ENCODE measurements at places on chromosomes 16 and 17.

DNA sequence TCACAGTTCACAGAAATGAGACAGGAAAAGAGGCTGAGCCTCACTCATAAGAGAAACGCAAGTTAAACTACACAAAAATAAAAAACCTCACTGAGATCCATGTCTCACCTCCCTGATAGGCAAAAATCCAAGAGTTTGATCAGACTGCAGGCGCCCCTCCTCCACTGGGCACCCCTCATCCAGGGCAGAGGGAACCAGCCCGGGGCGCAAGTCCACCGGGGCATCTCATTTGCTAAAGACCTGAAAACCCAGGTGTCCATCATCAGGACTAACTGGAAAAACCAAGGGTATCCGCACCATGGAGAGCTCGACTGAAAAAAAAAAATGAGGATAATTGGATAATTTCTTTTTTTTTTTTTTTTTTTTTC, 2.6 kb downstream of the HBZ start:
- DNase-seq: no peak

DNA sequence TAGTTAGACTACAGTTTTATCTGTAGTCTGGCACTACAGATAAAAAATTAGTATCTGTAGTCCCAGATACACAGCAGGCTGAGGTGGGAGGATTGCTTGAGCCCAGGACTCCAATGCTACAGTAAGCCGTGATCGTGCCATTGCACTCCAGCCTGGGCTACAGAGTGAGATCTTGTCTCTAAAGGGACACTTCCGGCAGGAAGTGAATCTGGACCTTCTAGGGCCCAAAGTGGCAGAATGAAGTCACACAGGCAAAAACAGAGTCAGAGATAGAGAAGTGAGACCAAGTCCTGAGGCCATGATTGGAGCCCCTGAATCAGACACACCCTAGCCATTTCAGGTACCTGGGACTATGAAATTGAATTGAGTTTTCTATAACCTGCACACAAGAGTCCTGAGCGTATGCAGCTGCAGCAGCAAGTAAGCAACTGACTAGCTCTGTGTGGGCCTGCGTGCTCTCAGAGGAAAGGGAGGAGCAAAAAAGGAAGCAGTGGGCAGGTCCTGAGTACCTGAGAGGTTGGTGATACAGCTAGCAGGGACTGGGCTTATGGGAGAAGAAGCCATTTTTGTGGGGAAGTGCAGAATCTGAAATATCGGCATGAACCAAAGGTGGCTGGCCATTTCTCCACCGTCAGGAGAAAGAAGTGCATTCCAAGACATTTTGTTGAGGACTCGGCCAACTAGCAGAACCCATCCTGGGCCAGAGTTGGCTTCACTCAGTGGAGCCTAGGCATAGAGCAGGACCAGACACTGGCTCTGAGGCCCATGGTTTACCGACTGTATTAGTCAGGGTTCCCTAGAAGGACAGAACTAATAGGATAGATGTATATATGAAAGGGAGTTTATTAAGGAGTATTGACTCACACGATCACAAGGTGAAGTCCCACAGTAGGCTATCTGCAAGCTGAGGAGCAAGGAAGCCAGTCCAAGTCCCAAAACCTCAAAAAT, 27.2 kb upstream of the BRD7 start:
- no peak for DNase-seq

- DNase-seq: no peak
These were observed 268.0 kb upstream of the TNRC6C start for GRCh38 chr17:77690271-77691161.

- peak; percentile 41 for DNase-seq
These were observed 15.4 kb downstream of the SMTNL2 start for GRCh38 chr17:4599505-4600281.

GRCh38 chr17:35447499-35447898, 1.1 kb downstream of the SLFN13 start:
- DNase-seq: no peak

- DNase-seq: no peak
These were observed 8.2 kb downstream of the PGAP3 start for GRCh38 chr17:39679521-39680192.

- no peak for DNase-seq
These were observed 39.6 kb upstream of the TMEM97 start for GRCh38 chr17:28279411-28279810.

- no peak for DNase-seq
These were observed 17.7 kb downstream of the BCL7C start for GRCh38 chr16:30875871-30876801.

DNA sequence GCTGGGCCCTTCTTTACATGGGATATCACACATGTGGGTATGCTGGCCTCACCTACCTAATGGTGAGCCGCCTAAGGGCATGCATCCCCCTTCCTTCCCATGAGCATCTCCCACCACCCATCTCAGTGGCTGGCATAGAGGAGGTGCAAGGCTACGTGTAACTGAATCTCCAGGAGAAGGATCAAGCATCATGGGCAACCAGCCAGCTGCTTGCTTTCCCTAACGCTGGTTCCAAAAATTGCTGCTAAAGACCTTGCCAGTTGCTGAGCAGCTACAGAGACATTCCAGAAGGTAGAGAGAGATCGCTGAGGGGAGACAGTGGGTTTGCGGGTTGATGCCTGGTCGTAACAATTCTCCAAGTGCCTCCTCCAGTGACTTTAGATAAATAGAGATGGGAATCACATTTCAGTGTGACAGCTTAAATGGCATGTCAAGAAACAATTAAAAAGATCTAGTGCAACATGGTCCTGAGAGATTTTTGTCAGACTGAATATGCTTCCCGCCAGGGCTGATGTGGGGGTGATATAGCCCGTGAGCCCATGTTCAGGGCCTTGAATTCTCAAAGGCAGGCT, 378.4 kb upstream of the CDH5 start:
- DNase-seq: no peak

DNA sequence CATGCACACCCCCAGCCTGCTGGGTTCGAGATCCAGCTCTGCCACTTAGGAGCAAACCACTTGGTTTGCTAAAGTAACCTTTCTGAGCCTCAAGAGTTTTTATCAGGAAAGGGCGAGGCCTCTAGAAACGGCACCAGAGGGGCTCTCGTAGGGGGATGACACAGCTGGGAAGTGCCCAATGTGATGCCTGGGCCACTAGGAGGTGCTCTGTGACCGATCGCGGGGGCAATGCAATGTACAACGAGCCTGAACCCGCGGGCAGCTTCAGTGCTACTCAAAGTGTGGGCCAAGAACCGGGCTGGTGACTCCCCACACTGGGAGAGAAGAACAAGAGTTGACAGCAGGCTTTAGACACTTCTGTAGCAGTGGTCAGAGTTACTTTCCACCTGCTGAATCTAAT, 9.4 kb downstream of the C16orf89 start:
- no peak for DNase-seq

DNA sequence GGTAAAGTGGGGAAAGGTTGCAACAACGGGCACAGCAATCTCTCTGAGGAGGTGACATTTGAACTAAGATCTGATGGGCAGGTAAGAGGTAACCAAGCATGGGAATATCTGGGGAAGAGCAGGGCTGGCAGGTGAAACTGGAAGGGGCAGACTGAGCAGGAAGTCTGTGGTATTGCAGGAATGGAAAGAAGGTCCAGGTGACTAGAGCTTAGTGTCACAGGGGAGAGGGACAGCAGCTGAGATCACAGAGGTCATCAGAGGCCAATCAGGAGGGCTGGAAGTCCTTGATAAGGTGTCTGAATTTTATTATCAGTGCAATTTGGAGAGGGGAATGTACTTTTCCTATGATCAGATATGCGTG, 73.3 kb upstream of the DHX40 start:
- DNase-seq: no peak

DNA sequence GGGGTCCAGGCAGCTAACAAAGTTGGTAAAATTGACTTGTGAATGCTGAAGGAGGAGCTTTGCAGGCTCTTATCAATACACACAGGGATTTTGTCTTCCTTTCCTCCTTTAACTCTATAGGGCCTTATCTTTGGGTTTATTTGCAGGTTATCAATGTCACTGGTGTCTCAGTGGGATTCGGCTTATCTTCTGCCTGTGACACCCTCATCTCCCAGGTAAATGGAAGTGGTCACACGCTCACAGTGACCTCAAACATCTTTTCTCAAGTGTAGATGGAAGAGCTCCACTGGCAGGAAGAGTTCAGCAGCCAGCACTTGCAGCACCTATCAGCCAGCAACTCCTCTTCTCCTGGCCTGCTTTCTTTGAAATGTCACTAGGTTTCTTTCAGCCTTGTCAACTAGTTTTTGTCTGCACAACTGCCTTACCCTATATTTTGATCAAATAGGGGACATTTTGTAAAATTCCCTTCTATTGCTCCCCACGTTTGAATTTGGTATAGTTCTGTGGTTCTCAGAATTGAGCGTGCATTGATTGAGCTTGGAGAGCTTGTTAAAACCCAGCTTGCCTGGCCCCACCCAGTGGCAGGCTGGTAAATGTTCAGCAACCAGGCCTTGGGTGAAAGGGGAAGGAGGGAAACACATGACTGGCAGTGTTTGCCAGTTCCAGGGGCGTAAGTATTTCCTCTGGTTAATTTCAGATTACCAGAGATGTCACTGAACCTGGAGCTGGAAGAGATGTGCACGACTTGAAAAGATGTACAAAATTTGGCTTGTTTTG, 12.8 kb downstream of the SLC47A1 start:
- DNase-seq: no peak

GRCh38 chr16:86726340-86726739, 148.0 kb downstream of the FOXL1 start:
- no peak for DNase-seq

DNA sequence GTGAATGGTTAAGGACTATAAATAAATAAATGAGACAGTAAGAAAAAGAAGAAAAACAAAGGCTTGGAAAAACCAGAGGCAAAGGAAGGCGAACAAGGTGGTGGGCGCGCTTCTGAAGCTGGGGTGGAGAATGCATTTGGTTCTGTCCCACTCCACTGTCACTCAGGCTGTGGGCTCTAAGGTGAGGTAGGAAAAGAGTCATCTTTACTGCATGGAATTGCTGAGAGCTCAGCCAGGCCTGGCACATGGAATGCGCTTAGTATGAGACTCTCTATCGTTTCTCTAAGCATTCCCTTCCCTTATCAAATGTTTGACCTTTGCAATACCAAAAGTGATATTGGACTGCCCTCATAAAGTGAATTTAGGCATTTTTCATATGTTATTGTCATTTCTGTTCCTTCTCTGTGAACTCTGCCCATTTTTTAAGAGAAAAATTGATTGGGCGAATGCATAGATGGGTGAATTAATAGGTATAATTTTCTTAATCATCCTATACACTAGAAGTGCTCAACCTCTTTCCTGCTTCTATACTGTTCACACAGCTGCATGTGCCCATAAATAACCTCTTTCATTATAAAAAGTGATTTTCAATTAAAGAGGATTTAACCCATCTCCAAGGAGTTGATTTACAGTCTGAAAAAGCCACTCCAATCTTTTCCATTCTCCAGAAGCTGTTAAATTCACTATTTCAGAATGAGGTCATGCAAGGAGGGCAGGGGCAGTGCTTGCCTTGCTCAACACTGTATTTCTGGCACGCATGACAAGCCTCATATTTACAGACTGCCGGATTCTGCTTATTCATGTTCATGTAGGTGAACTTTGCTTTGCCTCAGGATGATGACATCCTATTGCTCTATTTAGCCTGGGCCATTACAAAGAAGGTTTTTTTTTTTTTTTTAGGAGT, 87.7 kb downstream of the MYH10 start:
- DNase-seq: no peak

DNA sequence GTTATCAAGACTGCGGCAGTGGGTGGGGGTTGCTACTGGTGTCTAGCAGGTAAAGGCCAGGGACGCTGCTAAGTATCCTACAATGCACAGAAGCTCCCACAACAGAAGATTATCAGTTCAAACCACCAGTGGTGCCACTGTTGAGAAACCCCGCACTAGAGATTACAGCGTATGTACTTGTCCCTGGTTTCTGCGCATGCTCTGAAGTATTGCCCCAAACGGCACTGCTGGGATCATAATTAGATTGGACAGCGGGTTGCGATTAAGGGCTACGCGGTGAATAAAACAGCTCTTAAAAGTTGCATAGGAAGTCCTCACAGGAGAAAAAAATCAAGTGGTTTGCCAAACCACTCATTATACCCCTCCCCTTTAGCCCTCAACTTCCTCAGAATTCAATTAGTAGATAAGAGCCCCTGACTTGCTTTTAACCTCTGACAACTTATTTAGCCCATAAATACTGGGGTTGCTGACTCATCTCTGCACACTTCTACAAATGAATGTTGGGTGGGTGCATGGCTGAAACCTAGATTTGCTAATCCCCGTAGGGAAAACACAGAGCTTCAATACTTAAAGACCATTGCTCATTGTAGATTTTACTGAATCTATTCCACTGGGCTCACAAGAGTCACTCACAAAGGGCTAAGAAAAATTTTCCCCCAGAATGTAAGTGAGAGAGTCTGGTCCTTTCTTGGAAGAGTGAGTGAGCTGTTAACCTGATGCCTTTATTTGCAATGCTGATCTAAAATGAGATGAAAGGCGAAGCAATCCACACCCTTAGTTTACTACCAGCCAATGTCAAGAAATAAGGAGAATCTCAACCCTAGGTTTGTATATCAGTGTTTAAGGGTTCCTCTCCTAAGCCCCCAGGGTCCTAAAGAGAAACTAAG, 91.8 kb downstream of the RGS9 start:
- no peak for DNase-seq

DNA sequence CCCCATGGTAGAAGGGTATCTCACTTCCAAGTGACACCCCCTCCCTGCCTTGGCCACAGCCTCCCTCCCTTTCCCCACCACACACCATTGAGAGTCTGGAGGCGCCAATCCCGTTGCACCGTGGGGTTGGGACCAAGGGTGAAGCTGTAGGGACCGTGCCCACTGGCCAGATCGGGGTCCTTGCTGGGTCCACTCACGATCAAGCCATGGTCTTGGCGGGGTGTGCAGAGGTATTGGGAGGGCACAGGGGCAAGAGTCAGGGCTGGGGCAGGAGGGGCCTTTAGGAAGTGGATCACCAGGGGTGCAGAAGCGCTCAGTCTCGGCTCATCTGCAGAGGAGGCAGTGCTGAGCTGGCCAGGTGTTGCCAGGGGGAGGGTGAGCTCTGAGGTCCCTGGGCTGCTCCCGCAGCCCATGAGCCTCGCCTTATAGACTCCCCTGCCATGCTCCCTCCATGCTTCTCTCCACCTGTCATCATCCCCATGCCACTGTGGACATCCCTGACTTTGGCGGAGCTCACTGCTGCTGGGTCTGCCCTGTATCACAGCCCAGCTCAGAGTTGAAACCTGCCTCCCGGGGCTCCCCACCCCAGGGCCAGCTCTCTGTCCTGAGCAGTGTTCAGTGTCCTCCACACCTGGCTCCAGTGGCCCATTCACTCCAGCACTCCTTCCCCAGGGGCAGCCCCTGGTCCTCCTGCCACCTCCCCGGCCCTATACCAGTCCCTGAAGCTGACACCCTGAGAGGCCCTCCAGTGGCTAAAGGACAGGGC, 8.3 kb downstream of the CDH16 start:
- DNase-seq: no peak

DNA sequence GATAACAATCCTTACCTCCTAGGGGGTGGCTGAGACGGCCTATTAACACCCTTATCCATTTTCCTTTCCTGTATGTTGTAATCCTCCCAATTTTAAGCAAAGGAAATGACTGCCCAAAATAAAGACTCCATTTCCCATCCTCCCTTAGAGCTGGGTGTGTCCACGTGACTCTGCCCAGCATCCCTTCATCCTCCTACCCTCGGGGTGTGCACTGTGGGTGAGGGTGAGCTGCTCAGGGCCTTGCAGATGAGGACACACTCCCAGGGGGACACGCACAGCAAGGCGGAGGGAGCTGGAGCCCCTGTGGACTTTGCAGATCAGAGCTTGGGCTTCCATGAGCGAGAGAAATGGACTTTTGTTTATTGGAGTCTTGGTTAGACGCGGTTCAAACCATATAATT, 186.8 kb downstream of the IRF8 start:
- DNase-seq: no peak
